BE2C (cell line): ENCODE measurements at places on chromosomes 11 and 22.

- DNase-seq = no peak
These were observed 23.9 kb upstream of the KDM2A start for GRCh38 chr11:67095214-67095507.

DNA sequence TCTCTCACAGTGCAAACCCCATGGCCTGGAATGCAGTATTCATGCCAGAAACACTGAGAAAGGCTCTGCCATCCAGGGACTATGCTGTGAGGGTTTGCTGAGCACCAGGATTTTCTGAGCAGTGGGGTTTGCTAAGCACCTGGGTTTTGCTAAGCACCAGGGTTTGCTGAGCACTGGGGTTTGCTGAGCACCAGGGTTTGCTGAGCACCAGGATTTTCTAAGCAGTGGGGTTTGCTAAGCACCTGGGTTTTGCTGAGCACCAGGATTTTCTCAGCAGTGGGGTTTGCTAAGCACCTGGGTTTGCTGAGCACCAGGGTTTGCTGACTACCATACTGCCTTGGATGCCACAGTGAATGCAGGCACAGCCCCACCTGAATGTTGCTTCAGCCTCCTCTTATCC lies 48.3 kb upstream of the SMIM38 start:
- no peak for DNase-seq

DNA sequence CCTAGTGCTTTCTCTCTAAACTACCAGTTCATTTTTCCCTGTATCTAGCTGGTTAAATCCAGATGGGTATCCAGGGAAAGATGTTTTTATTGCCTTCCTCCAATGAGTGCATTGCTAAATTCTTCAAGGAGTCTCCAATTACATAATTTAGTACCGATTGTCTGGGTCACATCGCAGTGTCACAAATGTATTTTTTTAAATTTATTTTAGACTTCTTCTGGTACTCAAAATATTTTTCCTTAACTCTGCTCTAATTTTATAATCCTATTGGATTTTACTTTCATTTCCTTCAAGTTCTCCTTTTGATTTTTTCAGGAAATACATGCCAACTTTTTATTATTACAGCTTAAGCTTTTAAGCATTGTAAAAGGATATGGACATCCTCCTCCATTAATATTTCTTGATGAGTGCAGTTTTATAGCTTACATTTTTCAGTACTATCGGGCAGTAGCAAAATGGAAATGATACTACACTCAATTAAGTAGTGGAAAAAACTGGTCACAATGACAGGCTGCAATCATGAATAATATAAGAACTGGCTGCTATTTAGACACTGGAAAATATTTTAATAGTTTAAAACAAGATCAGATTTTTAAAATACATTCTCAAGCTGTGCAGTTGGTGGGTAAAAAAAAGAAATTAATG lies 20.3 kb downstream of the BBOX1 start:
- no peak for DNase-seq

DNA sequence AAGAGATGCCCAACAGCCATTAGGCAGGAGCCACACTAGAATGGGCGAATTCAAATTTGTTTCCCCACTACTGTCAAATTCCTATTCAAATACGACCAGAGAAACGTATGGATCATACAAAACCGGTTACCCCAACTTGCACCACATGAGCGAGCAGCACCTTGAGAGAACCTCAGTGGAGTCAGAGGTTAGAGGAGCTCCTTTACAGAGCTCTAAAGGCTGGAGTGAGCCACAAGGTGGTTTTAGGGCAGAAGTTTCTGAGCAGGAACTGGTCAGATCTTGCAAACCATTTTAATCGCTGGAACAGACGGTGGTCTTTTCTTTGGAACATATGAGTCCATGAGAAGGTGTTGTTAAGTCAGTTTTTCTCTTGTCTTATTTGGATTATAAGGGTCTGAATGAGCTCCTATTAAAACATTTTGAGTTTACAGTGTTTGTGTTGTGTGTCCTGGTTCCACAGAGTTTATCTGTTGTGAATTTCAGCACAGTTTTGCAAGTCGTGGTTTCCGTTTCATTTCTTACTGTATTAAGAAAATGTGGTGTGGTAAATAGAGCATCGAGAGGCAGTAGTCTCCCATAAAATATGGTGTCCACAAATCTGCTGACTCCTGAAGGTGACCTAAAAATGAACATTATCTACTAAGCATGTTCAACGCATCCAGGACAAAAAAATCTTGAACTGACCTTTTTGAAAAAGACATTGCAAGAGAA lies 471.7 kb downstream of the NTM start:
- DNase-seq = no peak

DNA sequence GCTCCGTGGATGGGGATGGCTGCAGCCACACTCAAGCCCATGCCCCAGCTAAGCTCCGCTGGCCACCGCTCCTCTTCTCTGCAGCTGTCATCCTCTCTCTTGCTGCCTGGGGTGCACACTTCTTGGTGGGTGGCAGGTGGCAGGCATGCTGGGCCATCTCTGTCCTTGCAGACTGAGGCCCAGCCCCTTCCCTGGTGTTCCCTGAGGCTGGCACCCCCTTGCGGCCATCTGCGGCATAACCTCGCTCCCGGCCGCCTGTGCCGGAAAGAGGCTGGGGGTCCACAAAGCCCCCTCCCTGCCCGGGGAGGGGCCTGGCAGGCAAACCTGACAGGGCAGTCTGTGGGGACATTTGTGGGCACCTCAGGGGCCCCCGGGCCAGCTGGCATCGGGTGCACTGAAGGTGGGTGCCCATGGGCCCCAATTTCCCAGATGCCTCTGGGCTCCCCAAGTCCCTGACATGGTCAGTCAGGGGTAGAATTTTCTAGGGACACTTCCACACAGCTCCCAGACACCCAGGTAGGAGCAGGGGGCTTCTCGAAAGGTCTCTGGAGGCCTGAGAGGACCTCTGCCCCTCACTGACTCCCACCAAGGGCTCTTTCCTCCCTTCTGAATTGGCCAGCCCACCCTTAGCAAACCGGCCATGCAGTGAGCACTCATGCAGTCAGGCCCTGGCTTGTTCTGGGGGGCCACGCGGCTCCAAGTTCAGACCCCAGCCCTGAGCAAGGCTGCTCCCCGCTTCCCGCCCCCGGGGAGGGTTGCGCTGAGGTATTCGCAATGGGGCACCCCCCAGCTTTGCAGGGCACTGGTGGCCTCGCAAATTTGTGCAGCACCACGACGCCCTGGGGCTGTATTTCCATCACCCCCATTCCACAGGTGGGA lies 23.5 kb upstream of the TH start:
- DNase-seq = peak; percentile 72

DNA sequence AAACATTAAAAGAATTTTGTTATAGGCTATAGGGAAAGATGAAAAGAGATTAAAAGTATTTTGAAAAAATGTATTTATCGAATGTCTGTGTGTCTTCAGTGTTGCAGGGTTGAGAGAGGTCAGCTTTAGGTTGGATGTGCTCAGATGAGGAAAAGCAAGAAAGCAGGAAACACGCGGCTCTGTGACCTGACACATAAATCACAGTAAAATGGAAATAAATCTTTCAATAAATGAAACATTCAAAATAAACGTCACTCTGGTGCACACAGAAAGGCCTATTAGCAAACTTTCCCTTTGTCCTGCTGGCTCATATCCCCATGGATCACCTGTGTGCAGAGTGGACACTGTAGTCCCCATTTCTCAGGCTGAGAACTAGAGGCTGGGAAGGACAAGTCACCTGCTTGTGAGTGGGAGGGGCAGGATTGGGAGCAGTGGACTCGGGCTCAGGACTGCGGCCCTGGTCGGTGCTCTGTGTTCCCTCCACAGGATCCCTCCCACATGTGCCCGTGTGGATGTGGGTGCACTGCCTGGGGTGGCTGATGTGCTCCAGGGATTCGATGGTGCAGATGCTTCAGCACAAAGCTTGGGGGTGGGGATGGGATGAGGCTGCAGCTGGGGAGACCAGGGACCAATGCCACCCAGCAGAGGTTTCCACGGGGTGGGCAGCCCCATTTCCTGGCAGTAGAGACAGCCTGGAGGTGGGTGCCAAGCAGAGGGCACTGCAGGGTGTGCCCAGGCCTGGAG lies 96.0 kb upstream of the IGLL5 start:
- DNase-seq = no peak

DNA sequence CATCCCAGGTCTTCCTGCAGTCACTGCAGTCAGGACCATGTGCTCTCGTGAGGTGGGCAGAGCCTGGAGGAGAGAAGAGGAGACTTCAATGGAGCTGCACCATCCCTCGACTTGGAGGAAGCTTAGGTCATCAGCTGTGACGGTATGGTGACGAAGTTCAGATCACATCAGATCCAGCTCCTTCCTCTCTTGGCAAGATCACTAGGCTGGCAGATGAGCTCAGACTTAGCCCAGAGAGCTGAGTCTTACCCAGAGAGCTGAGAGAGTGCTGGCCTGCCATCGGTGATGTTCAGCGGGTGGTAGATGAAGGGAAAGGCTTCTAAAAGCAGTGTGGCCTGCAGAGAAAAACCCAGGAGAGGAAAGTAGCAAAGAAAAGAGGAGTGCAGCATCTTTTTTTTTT lies 1.8 kb upstream of the SLC15A3 start:
- DNase-seq = no peak

- no peak for DNase-seq
These were observed 9.5 kb downstream of the HOATZ start for GRCh38 chr11:111524056-111524455.

GRCh38 chr11:10348650-10349280 lies 43.9 kb downstream of the ADM start:
- no peak for DNase-seq

- DNase-seq = no peak
These were observed 107.8 kb upstream of the NAV2 start for GRCh38 chr11:19604679-19605375.

DNA sequence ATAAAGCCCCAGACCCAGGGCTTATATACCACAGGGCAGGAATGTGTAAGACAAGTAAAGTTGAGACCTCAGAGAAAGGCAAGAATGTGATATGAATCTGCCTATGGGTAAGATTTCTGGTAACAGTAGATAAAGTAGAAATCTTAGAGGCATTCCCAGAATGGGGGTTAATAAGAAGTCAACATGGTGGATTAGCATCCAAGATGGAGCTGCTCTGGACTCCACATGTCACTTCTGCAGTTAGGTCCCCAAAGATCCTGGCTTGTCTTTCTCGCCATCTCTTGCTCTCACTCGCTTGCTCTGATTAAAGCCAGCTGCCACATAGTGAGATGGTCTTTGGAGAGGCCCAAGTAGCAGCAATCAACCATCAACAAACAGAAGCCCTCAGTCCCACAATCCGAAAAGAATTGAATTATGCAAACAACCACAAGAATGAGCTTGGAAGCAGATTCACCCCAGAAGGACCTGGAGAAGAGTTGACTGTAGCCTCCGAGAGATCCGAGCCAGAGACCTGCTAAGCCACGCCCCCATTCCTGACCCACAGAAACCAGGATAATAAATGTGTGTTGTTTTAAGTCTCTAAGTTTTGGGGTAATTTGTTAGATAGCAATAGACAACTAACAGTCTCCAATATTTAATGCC lies 5.4 kb upstream of the C11orf86 start:
- no peak for DNase-seq

DNA sequence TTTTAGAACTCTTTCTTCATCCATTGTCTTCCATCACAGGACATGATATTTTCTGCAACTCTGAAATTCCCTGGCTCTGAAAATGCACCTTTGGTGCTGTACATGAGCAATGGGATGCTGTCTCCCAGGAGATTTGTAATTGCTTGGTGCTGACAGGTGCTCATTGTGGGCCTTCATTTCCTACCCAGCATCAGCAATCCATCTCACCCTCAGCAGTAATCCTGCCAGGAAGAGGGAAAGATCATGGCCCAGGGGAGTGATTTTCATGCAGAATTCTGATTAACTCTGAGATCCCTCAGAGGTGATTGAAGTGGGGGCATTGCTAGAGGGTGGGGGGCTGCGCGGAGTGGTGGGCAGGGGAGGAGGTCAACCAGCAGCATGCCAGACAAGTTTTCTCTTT lies 651.7 kb downstream of the NELL1 start:
- DNase-seq = peak; percentile 1

GRCh38 chr11:11409901-11410300 lies 56.9 kb upstream of the CSNK2A3 start:
- DNase-seq = no peak

DNA sequence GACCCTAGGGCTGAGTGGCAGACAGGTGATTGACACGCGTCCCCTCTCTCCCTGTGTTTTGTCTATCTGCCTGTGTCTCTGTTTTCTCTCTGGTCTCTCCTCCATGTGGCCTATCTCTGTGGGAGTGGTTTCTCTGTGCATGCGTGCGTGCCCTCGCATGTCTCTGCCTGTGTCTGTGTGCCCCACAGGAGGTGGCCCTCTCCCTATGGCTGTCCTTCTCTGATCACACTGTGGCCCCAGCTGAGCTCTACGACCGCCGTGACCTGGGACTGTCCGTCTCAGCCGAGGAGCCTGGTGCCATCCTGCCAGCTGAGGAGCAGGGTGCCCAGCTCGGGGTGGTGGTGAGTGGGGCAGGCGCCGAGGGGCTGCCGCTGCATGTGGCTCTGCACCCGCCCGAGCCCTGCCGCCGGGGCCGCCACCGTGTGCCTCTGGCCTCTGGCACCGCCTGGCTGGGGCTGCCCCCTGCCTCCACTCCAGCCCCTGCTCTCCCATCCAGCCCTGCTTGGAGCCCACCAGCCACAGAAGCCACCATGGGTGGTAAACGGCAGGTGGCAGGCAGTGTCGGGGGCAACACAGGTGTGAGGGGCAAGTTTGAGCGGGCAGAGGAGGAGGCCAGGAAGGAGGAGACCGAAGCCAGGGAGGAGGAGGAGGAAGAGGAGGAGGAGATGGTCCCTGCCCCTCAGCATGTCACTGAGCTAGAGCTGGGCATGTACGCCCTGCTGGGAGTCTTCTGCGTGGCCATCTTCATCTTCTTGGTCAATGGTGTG lies 11.6 kb downstream of the TMEM132A start:
- DNase-seq = no peak

DNA sequence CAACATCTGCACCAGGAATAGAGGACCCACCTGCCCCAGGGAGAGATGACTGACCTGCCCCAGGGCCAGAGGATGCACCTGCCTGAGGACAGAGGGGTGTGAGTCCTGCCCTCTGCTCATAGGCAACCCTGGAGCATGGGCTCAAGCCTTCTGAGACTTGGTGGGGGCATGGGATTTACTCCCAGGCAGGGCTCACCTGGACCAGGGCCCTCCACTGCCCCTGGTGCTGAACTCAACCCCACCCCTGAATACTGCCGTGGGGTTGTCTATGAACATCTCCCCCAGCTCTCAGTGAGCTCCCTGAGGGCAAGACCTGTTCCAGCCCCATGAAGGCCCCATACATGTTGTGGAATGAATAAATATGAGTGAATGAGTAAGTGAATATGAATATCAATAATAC lies 33.8 kb upstream of the MUC5AC start:
- DNase-seq = no peak
